Stimulated activated CD4-positive, alpha-beta T cell treated with anti-CD3 and anti-CD28 coated beads, Interleukin-15, amount 100 ng/mL, for 1 hour (primary cell): ENCODE measurements at places on chromosomes 5 and 9.

DNA sequence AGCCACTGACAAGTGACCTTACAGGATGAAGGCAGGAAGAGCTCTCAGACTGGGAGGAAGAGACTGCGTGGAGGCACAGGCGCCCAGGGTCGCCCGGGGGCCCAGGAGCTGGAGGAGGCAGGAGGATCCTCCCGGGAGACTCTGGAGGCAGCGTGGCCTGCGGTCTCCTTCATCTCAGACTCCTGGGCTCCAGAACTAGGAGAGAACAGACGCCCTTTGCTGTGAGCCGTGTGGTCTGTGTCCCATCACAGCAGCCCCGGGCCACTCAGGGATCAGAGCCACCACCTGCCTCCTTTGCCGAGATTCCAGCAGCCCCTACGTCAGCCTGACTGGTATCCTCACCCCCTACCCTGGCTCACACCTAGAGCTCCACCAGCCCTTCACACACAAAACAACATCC, 45.2 kb downstream of the SLC12A7 start:
- DNase-seq = no peak

DNA sequence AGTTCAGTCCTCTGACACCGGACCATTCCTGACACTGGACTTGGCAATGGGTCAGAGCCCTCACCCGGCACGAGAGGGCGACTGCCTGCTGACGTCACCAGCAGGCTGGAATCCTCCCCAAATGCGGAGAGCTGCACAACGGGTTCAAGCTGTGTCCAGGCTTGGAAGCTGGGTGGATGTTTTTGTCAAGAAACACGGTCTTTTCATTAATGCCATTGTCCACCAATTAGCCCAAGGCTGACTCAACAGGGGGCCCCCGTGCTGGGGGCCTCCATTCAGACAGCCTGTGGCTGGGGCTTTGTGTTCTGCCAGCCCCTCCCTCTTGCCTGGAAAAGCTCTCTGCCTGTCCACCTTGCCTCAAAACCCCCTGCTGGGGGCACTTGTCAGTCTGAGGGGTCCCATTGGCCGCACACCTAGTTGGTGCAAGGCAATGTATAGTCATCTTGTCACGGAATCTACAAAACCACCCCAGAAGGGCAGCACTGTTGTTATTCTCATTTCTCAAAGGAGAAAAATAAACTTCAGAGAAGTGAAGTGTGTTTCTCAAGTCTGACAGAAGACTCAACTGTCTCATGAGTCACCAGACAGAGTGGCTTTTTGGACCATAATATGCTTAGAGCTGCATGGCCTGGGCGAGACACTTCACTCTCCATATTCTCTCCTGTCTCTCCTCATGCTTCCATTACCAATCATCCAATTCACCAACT, 24.6 kb downstream of the NDUFA8 start:
- no peak for DNase-seq

GRCh38 chr9:34177593-34178435, 1.0 kb upstream of the UBAP1 start:
- DNase-seq = no peak

- no peak for DNase-seq
Observed at GRCh38 chr9:14616188-14616982, 76.8 kb downstream of the ZDHHC21 start.

GRCh38 chr9:109411798-109412352, 86.2 kb downstream of the PTPN3 start:
- DNase-seq = no peak

DNA sequence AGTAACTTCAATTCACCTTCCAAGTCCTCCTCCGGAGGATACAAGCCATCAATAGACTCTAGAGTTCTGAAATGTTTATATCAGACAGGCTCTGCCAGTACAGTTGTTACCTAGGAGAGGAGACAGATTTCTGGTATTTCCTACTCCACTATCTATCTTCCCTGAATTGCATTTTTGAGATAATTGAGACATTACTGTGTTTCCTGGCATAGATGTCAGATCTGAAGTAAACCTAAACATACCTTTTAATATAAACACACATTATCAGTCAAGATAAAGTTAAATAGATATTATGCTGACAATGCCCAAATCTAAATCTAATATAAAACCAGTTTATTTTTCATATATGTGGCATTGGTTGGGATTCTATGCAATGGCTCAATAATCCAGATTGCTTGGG, 8.2 kb upstream of the TYRP1 start:
- no peak for DNase-seq

DNA sequence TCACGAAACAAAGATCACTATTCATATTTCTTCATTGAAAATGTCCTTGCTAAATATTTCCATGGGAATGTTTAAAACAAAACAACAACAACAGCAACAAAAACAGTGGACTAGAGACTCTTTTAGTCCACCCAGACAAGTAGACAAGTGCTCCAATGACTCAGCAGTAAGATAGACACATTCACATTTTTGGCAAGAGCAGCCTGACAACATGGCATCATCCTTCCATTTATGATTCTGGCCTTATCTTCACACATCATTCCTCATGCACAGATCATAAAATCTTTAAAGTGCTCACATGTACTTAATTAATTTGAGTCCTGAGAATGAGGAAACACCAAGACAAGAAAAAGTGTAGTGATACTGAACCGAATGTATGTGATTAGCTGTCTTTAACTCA, 132.6 kb upstream of the PDE4D start:
- DNase-seq = no peak

GRCh38 chr5:7876867-7877266, 7.9 kb downstream of the MTRR start:
- no peak for DNase-seq

GRCh38 chr9:87874304-87874623, 8.4 kb upstream of the SPATA31E1 start:
- no peak for DNase-seq

DNA sequence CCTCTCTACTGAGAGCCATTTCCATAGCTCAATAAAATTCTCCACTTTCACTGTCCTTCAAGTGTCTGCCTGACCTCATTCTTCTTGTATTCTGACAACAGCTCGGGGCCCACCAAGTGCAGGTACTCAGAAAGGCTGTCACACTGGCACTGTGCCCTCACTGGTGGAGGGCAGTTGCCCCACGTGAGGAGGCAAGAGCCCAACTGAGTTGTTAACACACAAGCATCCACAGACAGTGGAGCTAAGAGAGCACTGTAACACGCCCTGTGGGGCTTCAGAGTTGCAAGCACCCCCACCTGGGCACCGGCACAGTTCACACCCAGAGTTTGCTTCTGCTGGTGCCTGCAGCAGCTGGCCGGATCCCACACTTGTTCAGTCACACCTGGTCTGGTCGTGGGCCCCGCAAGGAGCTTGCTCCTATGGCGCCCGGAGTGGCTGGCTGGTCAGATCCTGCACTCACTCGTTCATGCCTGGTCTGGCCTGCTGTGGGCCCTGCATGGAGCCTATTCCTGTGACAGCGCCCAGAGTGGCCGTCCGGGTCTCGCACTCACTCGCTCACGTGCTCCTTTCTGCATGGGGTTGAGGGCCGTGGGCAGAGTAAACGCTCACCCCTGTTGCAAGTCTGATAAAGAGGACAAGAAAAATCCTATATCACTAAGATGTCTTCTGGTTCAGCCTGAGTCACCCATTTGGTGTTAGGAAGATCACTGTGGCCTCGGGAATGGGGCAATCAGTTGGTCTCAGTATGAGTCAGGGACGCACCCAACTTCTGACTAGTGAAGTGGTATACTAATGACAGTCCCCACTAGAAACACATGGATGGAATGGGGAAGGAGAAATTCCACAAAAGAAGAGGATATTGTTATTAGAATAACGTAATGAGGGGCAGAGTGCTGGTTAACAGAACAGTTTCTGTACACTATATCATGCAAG, 87.0 kb upstream of the CCNH start:
- DNase-seq = no peak

- no peak for DNase-seq
Observed at GRCh38 chr5:154795235-154795596, 40.0 kb downstream of the LARP1 start.

DNA sequence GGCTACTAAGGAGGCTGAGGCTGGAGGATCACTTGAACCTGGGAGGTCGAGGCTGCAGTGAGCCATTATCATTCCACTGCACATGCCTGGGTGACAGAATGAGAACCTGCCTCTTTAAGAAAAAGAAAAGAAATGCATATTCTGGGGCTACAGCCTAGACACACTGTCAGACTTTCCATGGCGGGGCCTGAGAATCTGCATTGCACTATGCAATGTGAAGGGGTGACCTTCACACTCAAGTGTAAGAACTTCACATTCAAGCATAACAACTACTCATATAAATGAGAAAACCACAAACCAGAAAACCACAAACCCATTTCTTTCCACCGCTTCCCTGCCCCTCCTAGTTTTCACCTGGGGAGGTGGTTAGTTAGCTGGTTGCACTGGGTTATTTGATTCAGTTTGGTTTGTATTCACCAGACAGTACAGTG, 18.0 kb upstream of the FBP2 start:
- no peak for DNase-seq

DNA sequence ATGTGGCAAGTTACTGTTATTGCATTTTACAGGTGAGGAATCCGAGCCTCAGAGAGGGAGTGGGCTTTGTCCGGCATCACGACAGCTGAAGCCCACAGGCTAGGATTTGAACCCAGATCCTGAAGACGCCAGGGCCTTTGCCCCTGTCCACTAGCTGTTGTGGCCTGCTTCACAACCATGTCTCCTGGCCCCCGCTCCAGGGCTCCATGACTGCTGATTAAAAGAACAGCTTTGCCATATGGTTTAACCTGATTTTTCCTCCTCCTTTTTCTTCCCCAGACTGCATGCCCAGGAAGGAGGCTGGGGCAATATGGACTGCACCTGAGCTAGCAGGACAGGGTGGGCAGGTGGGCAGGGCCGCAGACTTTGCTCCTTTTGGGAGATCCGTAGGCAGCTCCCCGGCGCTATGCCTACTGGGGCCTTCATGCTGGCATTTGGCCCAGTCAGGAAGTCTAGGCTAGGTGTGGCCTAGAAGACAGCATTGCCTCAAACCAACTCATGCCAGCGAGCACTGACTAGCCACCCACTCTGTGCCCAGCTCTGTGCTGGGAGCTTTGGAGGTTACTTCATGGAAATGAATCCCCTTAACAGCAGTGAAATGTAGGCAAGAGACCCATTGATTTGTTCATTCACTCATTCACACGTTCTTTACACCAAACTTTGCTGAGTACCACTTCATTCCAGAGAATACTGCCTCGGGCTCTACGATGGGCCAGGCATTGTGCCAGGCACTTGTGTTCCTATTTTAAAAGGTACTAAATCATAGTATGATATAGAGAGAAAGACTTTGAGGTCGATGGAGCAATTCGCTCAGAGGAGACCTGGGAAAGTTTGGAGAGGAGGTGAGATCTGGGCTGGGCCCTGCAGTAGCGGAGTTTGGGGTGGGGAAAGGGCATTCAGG, 94.3 kb upstream of the CPEB4 start:
- no peak for DNase-seq

- DNase-seq = no peak
Observed at GRCh38 chr5:78339617-78340436, 20.6 kb upstream of the SCAMP1 start.

DNA sequence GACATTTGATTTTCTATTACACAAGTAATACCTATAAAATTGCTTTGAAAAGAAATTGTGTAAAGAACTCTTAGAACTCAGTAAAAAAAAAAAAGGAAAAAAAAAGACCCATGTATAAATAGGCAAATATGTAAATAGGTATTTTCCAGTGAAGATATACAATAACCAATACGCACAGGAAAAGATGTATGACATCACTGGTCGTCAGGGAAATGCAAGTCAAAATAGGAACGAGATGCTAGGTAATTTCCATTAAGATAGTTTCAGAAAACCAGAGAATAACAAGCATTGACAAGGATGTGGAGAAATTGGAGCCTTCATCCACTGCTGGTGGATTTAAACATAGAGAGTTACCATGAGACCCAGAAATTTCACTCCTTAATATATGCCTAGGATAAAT, 708.8 kb downstream of the MTRR start:
- DNase-seq = no peak

DNA sequence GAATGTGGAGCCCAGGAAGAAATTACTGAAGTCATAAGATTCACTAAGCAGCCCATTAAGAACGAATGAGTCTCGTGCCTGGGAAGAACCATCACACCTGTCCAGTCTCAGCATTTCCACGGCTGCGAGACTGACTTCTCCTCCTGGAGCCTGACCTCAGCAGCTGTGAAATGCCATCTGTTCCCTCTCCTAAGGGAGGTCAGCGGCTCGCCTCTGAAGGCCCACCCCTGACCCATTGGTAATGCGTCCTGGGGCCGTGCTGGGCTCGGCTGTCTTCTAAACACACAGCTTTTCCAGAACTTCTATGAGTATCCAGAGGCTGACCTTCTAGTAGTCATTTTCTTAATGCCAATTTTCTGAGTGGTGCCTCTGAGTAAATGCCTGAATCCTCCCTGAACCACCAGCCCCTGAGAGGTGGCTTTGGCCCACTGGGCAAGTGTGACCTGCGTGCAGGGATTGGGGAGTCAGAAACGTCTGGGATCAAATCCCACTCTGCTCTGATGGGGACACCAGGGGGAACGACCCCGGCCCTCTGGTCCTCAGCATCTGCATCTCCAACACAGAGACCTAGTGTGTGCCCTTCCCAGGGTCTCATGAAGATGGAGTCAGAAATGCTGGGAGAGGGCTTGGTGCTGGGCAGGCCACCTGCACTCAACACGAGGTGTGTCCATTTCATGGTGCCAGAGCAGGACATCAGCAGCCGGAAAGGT, 5.7 kb downstream of the SLC6A3 start:
- DNase-seq = no peak

- DNase-seq = no peak
Observed at GRCh38 chr5:177538876-177539275, 15.5 kb downstream of the FAM193B start.

GRCh38 chr5:54895816-54896341, 89.5 kb downstream of the ESM1 start:
- no peak for DNase-seq

GRCh38 chr9:5778805-5779204, 54.1 kb downstream of the ERMP1 start:
- no peak for DNase-seq

DNA sequence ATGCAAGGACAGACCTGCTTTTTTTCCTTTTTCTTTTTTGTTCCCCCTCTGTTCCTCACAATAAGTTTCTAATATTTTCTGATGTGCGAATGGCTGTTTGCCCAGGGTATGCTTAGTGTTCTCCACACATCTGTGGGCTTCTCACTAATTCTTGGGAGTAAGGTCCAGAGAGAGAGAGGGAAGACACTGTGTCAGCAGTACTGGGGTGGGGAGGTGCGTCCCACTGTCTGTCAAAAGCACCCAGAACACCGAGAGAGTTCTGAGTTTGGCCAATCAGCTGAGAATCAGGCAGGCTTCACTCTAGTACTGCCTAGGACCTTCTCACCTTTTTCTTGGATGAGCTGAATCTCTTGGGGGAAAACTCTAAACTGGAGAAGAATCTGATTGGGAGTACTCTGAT, 61.8 kb downstream of the ELL2 start:
- DNase-seq = no peak

GRCh38 chr5:45179686-45180085, 370.9 kb downstream of the MRPS30 start:
- no peak for DNase-seq

GRCh38 chr5:66450988-66451387, 145.2 kb upstream of the MAST4 start:
- no peak for DNase-seq

- no peak for DNase-seq
Observed at GRCh38 chr5:143025376-143025775, 255.2 kb downstream of the ARHGAP26 start.
